ENCODE measurements at places on chromosomes 1 and 21.
A peak's percentile ranks its signal among the peaks of the same experiment; 100 is the strongest.

DNA sequence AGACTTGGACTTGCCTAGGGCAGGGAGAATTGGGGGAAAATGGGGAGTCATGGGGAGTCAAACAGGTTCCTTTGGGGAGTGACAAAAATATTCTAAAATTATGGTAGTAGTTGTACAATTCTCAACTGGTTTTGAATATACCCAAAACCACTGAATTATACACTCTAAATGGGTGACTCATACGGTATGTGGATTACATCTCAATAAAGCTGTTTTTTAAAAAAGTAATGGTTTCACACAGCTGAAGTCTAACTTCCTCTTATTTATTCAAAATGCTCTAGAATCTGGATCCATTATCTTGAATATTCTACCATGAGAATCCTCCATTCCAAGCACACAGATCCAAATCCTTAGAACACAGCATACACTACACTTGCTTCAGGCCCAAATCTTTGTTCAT is 11.1 kb downstream of the EIF4G3 start:
- no peak for DNase-seq

DNA sequence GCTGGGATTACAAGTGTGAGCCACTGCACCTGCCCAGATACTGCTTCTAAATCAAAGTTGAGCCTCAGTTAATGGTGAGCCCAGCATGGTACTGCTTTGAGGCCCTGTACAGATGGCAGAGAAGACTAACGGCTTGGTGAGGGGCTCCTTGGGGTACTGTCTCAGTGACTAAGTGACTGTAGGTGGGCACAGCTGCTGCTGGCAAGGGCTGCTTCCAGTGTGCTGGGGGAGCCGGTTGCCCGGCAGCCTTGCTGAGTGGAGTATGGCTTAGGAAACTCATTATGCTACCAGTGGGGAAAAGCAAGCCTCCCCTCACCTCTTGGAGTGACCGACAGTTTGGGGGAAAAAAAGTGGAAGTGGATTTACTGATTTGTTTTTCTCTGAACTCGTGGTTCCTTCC is 23.6 kb upstream of the ARHGEF10L start:
- no peak for DNase-seq

DNA sequence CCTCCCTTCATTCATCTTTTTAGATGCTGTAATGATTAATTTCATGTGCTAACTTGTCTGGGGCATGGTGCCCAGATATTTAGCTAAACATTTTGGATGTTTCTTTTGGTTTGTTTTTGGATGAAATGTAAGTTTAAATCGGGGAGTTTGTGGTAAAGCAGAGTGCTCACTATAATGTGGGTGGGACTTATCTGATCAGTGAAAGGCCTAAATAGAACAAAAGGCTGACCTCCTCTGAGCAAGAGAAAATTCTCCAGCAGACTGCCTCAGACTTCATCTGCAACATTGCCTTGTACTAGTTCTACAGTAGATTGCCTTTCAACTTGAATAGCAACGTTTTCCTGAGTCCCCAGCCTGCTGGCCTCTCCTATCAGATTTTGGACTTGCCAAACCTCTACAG is 183.6 kb downstream of the S1PR1 start:
- DNase-seq = no peak

DNA sequence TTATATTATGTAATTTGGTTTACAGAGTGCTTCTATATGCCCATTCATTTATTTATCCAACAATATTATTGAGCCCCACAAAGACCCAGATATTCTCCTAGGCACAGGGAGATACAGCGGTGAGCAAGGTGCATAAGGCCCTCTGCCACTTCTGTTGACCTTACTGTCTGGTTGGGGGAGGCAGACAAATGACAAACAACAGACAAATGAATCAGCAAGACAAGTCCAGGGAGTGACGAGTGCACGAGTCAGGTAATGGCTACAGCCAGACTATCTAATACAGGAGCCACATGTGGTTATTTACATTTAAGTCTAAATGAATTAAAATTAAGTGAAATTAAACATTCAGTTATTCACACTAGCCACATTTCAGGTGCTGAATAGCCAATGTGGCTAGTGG is 22.0 kb upstream of the BCAR3 start:
- no peak for DNase-seq

- no peak for DNase-seq
These were observed 140.9 kb downstream of the ACTL8 start for GRCh38 chr1:17895986-17896385.

DNA sequence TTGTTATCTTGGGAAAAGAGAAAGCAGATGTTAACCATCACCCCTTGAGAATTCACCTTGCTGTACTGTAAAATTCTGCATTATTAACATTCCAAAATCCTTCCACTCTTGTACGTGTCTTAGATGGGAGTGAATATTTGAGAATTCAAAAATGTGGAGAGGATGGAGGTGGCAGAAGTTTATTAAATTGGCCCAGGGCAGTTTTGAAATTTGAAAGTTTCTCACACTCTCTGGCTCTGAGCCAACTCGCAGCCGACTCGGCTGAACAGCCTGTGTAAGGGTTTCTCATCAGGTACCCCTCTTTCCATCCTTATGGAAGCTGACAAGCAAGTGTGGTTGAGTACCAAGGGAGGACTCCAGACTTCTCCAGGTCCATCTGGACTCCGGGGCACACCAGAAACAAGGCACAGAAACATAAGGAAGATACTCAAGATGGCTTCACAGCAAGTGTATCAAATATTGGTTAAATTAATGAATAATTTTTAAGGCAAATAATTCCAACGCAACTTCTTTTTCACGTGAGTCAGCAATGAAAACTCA is 45.1 kb downstream of the RRAGC start:
- no peak for DNase-seq

GRCh38 chr1:40633931-40634376 is 31.5 kb downstream of the RIMS3 start:
- peak; percentile 16 for DNase-seq

DNA sequence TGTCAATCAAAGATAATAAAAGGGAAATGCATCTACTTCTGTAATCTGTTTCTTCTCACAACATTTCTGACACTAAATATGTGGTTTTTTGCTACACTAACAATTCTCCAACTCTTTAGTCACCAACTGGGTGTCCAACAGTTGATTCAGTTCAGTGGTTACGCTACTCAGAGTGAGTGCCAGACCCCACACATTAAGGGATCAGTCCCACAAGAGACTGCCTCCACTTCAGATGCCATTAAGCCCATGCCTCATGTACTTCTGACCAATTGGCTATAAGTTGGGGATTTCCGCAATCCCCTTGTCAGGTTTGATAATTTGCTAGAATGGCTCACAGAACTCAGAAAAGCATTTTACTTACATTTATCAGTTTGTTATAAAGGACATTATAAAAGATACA is 28.4 kb downstream of the RNF2 start:
- peak; percentile 37 for DNase-seq

GRCh38 chr1:112312315-112312714 is 83.7 kb upstream of the CTTNBP2NL start:
- DNase-seq = no peak

DNA sequence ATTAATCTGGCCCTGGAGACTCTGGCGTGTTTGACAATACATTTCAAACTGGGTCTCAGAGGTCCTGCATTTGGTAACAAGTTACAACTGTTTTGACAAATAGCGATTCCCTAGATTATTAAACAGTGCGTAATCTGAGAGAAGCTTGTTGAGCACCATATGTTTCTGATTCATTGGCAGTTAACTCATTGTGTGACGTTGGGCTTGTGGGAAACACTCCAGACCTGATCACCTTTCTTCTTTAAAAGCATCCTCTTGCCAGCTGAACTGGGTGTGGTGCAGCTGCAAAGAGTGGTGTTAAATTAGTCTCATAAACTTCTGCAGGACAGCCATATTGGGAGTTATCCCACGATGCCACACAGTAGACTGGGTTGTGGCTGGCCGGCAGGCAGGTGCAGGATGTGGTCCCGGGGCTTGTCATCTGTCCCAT is 82.7 kb downstream of the CDC7 start:
- DNase-seq = no peak

GRCh38 chr1:21559788-21560567 is 50.8 kb downstream of the ALPL start:
- DNase-seq = no peak

DNA sequence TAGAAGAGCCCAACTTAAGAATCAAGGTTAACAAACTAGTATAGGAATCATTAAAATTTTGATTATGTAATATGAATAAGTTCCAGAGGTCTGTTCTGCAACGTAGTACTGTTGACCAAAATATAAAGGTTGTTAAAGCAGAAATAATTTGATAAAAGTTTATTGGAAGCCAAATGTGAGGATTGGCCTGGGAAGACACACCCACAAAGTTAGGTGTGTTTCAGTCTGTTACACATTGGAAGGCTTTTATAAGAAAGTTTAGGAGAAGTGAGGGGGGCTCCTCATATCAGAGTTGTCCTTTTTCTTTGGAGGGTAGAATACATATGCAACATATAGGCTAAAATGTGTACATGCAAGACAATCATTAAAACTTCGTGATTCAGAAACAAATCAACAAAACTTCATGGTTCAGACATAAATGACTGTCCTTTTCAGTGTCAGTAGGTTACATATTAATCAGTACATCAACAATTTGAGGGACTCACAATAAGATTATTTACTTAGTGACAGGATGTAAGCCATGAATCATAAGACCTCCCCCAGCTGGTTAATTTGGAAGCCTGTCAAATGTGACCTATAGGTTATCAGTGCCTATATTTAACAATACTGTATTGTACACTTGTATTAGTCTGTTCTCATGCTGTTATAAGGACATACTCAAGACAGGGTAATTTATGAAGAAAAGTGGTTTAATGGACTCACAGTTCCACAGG is 245.0 kb upstream of the B3GALT2 start:
- DNase-seq = no peak

- peak; percentile 23 for DNase-seq
These were observed 228.9 kb upstream of the TMEM51 start for GRCh38 chr1:14924455-14925331.

DNA sequence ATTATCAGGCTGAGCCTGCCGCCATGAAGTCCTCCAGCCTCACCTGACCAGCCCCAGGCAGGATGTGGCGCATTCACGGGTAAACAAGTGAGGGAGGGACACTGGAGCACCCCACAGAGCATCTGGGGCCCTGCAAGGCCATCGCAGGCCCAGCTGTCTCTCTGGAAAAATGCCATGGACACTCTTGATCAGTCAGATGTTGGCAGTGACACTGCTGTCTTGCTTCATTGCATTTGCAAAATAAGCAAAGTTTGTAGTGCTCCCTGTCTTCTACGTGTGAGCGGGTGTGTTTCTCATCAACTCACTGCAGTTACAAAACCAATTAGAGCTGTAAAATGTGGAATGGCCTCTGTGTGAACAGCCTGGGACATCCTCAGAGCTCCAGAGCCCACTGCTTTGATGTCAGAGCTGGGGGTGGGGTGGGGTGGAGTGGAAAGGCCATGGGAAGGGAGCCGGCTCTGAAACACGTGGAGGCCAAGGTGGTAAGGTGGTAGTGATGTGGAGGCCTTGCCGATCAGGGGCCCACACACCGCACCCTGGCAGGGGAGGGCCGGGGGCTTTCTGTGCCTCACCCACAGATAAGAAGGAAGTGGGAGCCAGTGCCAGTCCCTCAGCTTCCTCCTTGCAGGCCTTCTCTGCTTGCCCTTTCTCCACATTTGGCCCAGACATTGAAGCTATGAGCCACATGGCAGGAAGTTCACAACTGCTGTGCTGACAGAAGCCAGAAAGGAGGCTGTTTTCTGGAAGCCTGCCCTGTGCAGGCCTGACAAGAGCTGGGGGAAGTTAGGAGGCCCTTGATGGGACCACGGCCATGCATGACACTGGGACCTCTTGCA is 254.9 kb downstream of the RHOU start:
- no peak for DNase-seq

DNA sequence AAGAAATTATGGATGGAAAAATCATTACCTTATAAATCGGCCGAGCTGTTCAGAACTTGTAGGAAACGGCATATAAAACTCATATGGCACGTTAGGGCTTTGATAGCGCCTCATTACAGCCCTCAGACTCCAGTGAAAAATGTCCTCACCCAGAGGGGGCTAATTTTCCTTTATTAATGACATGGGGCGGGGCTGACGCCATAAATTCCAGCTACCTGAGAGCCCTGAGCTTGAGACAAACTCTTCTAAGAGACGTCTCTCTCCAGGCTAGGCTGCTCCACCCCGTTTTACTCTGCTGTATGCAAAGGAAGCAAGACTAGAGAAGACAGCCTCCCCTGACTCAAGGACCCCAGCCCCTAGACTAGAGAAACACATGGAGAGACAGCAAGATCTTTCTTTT is 149.4 kb downstream of the TRABD2B start:
- no peak for DNase-seq

All from NCI-H226 (cell line).